ENCODE measurements at places on chromosomes 11 and 22.

DNA sequence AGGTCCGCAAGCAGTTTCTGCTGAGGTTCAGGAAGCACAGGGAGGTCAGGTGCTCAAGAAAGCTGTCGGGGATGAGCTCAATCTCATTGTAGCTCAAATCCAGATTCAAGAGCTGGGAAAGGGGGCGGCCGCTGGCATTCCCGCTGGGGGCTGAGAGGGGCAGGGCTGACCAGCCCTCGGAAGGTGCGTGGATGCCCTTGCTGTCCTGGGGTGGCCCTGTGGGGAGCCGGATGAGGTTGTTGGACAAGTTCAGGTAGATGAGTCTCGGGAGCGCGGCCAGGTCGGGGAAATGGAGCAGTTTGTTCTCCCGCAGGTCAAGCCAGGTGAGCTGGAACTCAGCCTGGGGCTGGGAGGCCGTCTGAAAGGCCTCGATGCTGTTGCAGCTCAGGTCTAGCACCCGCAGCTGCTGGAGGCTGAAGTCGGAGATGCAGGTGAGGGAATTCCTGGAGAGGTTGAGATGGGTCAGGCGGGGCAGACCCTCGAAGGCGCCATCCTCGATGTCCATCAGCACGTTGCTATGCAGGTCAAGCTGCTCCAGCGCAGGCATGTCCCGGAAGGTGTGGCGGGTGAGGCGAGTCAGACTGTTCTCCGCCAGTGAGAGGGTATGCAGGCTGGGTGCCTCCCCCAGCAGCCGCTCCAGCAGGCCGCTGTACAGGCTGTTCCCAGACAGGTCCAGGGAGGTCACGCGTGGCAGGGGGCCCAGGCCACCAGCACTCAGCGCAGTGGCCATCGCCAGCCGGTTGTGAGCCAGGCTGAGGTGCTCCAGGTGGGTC is 9.8 kb downstream of the LRRC32 start:
- no peak for DNase-seq

DNA sequence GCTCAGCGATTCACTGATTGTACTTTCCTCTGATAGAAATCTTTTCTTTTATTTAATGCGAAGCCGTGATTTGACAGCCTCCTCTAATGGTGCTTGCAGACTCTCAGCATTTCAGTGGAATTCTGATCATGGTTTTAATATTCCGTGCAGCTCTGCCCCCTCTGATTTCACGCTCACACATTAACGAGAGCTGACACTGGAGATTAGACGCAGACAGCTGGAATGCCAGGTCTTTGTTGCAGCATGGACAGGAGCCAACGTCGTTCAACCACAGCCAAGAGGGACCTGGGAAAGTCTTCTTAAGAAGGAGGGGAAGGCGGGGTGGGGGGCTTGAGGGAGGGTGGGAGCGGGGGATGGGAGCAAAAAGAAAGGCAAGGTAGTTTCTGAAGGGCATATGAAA is 186.4 kb downstream of the BLID start:
- DNase-seq = no peak

- DNase-seq = no peak
Observed at GRCh38 chr22:44807232-44807631, 54.9 kb downstream of the ARHGAP8 start.

DNA sequence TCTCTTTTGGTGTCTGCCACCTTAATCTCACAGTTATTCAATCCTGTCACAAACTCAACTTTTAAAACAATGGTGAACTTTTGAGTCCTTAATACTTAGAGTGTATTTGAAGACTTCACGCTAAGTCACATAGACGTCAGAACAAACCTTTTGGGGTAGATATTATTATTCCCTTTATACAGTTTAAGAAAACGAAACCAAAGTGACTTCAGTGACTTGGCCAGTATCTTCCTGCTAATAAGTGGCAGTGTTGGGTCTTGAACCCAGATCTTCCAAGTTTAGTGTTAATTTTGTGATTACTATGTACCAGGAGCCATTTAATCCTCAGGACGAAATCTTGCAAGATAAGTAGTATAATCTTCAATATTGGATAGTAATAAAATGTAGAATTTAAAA is 691 bp downstream of the CEP295 start:
- DNase-seq = no peak

DNA sequence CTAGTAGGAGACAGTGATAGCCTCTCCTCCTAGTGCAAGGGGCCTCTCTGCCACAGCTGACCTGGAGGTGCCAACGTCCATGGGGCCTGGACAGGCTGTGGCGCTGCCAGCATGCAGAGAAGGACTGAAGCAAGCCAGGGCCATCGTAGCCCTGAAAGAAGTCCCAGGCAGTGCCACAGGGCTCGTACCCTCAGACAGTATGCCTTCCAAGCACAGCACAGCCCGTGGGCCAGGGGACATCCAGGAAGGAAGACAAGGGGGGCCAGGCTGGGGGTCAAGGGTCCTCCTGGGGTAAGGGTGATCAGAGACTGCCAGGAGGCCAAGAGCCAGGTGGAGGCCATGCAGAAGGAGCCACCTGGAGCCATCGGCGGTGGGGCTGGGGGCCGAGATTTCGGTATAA is 20.4 kb upstream of the MOB2 start:
- no peak for DNase-seq

GRCh38 chr11:47593934-47594855 is at the start of gene C1QTNF4:
C1QTNF4 (minus strand) TSS chr11:47594411; CDS start chr11:47590810, 3,601 bp downstream.
- DNase-seq = no peak

DNA sequence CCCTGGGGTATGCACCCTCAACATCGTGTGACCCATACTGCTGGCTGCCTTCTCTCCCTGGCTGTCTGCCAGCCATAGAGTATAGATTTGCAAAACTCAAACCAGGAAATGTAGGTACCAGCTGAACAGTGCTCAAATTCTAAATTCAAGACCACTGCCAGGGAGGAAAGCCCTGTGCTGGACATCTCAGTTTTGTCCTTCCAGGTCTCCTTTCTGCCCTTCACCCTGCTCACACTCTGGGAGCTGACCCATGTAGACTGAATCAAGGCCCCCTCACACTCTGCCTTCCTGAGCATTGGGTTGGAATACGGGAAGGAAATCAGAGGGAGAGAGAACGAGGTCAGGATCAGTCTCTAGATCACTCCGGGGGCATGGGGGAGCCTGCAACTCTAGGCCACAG is 12.4 kb upstream of the DRD2 start:
- no peak for DNase-seq

GRCh38 chr11:58395581-58395980 is 11.1 kb downstream of the OR5B3 start:
- DNase-seq = no peak

- DNase-seq = no peak
Observed at GRCh38 chr11:68189888-68190287, 23.2 kb downstream of the KMT5B start.

- DNase-seq = no peak
Observed at GRCh38 chr11:34044664-34045485, 6.7 kb upstream of the CAPRIN1 start.

GRCh38 chr22:21990445-21991303 is 8.1 kb upstream of the TOP3B start:
- DNase-seq = no peak

GRCh38 chr11:119536801-119537200 is 113.8 kb upstream of the THY1 start:
- DNase-seq = no peak

GRCh38 chr11:37511425-37511933 is 913.4 kb upstream of the RAG2 start:
- DNase-seq = no peak

DNA sequence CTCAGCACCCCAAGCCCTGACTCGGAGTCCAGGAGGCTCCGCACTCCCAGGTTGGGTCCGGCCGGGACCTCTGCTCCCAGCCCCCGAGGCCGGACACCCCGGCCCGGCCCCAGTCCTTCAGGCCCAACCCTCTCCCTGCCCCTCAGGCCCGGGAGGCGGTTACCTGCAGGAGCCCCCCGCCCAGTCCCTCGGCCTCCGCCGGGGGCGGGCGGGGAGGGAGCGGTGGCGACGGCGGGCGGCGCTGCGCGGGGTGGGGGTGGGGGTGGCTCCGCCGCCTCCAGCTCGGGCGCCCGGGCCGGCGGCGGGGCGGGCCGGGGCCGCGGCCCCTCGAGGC is 310 bp downstream of the TCF20 start:
- DNase-seq = no peak

DNA sequence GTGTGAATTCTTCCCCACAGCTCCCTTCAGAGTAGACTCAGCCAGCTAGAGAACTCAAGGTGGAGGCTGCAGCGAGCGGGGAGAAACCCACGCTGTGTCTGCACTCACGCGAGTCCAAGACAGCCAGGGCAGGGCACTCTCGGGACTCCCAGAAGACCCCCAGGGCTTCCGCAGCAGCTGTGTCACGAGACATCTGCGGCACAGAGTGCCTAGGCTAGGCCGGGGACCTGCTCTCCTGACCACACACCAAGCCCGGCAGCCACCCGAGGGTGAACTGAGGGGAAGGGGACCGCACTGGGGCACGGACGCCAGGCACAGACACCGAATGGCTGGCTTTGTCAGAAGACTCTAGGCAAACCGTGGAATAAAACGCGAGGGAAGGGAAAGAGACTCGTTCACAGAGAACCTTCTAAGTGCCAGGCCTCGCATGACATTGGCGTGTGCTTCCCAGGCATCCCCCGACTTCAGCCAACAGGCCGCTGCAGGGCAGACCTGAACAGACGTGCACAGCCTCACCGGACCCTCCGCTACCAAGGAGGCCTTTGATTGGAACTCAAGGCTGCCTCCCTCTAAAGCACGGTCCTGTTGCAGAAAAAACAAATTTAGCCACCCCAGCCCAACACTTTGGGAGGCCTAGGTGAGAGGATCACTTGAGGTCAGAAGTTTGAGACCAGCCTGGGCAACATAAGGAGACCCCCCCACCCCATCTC is 18.2 kb upstream of the MOB2 start:
- no peak for DNase-seq

- no peak for DNase-seq
Observed at GRCh38 chr22:48306284-48306683, 1521.4 kb downstream of the BRD1 start.

GRCh38 chr11:120378474-120378873 is 42.3 kb downstream of the ARHGEF12 start:
- DNase-seq = no peak

- DNase-seq = no peak
Observed at GRCh38 chr11:18578975-18579598, 9.4 kb downstream of the UEVLD start.

DNA sequence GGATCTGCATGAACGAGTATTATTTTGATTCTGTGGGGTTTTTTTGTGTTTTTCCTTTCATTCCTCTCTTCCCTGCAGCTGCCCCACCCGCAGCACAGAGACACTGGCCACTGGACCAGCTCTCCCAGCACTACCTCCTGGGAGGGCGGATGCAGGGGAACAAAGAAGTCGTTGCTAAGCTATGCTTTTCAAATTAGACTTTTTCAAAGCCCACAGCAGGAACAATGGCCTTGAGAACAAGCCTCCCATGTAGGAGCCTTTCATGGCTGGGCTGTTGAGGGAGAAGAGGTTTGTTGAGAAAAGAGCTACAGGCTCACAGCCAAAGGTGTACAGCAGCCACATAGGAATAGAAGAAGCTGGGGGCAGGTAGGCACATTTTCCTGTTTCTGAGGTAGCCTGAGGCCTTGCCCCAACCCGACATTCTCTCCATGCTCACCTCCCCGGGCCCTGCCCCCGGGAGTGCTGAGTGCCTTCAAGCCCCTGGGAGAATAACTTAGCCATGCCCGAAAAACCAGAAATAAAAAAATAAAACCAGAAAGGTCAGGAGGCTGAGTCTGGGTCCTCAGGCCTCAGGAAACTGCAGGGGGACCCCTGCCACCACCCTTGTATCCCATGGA is 20.5 kb upstream of the SYT12 start:
- no peak for DNase-seq

GRCh38 chr22:43955883-43956782 is 891 bp downstream of the SAMM50 start:
- no peak for DNase-seq

GRCh38 chr22:27424319-27424718 is 377.2 kb downstream of the MN1 start:
- DNase-seq = no peak

DNA sequence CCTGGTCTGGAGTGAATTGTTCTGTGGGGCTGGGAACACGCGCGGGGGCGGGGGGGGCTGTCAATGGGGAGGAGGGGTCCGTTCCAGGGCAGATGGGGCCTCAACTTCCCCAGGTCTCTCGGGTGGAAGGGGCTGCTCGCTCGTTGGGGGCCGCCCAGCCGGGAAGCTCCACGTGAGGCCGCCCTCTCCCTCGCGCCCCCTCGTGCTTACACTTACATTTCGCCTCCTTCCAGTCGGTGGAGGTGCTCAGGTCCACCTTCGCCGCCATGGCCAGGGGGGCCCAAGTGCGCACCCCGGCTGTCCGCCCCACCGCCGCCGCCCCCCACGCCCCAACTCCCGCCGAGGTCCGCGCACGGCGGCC is 452 bp downstream of the MACROD1 start:
- no peak for DNase-seq

DNA sequence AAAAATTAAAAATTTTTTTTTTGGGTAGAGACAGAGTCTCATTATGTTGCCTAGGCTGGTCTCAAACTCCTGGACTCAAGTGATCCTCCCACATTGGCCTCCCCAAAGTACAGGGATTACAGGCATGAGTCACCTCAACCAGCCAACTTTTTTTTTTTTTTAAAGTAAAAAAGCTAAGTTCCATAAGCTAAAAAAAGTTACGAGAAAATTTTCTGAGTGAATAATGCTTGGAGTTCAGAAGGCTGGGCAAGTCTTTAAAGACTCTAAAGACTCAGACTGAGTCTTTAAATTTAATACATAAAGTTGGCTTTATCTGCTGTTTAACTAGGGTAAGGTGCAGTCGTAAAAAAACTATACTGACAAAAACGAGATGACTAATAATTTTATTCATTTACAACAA is 5.6 kb downstream of the DDX6 start:
- no peak for DNase-seq

GRCh38 chr11:32382339-32383049 is 52.8 kb downstream of the WT1 start:
- no peak for DNase-seq

DNA sequence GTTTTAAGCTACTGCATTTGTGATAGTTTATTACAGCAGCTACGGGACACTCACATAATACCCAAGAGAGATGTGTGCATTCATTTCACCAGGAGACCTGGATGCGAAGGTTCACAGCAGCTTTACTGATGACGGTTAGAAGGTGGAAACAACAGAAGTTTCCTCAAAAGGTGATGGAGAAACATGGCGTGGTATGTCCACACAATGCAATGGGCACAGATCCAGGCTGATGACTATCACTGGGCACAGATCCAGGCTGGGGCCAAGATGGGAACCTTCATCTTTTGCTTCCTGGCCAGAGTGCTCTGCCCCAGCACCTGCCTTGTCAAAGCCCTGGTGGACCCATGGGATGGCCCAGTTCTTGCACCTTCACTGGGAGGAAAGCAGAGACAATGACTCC is 30.6 kb upstream of the RFPL3 start:
- DNase-seq = no peak

All from activated CD4-positive, alpha-beta T cell treated with anti-CD3 and anti-CD28 coated beads for 24 hours (primary cell).